ENCODE measurements at places on chromosomes 3 and 15.

DNA sequence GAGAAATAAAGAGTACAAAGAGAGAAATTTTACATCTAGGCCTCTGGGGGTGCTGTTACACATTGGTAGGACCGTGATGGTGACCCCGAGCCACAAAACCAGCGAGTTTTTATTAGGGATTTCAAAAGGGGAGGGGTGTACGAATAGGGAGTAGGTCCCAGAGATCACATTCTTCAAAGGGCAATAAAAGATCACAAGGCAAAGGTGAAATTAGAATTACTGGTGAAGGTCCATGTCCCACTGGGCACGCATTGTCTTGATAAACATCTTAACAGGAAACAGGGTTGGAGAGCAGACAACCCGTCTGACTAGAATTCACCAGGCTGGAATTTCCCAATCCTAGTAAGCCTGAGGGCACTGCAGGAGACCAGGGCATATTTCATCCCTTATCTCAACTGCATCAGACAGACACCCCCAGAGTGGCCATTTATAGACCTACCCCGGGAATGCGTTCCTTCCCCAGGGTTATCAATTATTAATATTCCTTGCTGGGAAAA lies 4.3 kb downstream of the IRAK2 start:
- DNase-seq = no peak

DNA sequence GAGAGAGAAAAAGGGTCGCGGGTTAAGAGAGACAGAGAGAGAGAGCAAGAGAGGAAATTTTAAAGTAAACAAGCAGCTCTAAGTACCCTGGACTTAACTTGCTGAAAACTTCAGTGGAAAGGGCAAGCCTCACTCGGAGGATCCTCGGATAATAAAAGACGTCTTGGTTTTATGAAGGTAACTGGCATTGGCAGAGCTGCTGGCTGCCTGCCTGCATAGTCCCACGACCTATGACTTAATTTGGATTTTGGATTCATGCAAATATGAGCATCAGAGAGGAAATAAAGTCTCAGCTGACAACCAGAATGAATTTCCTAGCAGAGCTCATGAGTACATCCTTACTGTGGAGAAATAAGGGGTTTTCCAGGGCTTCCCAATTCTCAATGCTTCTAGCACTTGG lies 95.1 kb upstream of the PDZRN3 start:
- DNase-seq = no peak

- no peak for DNase-seq
Observed at GRCh38 chr3:23316924-23317323, 113.8 kb downstream of the UBE2E2 start.

DNA sequence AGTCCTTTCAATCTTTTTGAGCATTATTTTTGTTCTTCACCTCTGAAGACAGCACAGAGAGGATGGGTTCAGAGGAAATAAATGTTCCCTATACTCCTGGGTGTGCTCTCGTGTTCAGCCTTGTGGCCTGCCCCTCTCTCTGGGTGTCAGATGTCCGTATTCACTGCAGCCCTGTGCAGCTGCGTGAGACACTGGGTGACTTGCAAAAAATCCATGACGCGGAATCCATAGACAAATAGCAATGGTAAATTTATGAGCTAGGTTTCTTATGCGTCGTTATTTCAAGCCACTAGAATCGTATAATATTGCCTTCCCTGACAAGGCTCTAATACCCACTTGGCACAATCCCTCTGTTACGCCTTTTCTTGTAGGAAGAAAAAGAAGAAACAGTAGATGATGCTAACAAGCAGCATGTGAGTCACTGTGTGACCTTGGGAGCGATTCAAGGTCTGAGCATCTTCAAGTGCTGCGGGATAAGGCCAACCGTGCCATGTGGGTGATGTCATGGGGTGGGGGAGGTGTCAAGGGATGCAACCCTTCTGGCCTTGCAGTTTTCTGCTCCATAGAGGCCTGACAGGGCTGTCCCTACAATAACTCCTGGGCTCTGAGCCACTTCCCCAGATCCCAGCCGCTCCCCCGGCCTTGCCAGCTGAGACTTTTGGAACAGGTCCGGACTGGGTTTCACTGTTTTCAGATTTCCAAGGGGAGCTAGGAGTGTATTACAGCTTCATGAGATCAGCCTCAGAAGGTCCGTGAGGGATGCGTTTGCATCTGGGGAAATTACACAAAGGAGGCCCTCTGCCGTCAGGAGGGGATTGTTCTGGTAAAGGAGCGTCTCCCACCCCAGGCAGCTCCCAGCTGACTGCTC lies 47.6 kb upstream of the POMGNT2 start:
- DNase-seq = no peak

DNA sequence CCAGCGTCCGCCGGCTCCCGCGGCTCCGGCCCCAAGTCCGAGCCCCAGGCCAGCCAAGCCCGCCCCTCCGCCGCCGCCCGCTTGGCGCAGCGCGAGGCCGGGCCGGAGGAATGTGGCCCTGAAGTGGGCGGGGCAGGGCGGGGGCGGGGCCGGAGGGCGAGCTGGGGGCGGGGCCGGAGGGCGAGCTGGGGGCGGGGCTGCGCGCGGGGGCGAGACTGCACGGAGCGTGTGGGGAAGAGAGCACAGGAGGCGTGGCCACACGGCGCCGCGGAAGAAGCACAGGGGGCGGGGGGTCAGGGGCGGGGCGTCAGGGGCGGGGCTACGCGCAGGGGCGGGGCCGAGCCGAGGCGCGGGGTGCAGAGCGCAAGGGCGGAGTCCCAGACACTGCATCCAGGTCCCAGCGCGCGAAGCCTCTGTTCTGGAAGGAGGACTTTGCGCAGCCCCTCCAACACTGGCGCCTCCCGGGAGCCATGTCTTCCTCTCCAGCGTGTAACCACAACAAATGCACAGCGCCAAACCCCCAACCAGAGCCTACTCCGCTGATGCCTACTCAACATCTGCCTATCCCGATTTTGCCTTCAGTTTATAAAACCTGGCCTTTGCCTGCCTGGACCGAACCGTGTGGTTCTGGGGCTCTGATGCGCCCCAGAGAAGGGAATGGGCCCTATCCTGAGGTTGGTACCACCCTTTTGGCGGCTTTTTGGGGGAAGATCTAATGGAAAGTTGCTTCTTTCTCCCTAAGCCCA lies 105.5 kb downstream of the IQSEC1 start:
- DNase-seq = peak; percentile 64

GRCh38 chr3:183500319-183500718 lies 55.2 kb downstream of the KLHL6 start:
- DNase-seq = no peak

- DNase-seq = no peak
Observed at GRCh38 chr3:180530276-180530675, 71.7 kb upstream of the TTC14 start.

- DNase-seq = no peak
Observed at GRCh38 chr3:101676765-101677435, at the start of gene ZBTB11. Gene ZBTB11 (minus strand): TSS chr3:101677132. CDS start chr3:101676914, 218 bp downstream.

DNA sequence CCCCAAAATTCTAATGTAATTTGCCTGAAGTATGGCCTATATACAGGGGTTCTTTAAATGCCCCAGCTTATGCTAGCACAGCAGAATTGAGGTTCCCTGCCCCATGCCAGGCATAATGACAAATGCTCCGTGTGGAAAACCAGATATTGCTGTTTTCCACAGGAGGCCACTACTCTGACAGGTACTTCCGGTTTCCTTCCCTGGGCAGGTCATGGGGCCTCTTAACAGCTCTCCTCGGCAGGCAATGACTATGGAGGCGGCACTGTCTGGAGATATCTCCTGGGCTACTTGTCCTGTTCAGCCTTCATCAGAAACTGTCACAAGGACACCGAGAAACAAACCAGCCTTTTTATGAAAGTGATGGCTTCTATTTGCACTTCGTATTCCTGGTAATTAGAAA lies 54.8 kb downstream of the SLC7A14 start:
- no peak for DNase-seq

- no peak for DNase-seq
Observed at GRCh38 chr3:13161771-13162535, 88.7 kb upstream of the IQSEC1 start.

- DNase-seq = no peak
Observed at GRCh38 chr3:173410849-173411248, 13.3 kb downstream of the NLGN1 start.

- DNase-seq = no peak
Observed at GRCh38 chr3:45137656-45138181, 8.5 kb downstream of the CDCP1 start.

DNA sequence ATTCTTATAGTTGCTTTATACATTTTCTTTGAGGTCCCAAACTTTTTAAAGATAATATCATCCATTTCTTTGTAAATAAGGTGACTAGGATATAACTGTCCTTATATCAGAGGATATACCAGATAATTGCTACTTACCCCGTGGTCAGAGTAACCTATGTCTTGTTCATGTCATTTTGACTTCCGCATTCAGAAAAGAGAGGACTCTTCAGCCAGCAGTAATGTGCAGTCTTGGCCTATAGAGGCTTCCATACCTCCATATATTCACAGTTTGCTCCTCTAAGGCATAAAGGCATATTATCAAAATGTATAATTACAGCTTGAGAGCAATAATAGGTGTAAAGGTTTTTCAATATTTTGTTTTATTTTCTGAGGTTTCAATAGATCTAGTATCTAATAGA lies 38.5 kb downstream of the EPHA6 start:
- DNase-seq = no peak

DNA sequence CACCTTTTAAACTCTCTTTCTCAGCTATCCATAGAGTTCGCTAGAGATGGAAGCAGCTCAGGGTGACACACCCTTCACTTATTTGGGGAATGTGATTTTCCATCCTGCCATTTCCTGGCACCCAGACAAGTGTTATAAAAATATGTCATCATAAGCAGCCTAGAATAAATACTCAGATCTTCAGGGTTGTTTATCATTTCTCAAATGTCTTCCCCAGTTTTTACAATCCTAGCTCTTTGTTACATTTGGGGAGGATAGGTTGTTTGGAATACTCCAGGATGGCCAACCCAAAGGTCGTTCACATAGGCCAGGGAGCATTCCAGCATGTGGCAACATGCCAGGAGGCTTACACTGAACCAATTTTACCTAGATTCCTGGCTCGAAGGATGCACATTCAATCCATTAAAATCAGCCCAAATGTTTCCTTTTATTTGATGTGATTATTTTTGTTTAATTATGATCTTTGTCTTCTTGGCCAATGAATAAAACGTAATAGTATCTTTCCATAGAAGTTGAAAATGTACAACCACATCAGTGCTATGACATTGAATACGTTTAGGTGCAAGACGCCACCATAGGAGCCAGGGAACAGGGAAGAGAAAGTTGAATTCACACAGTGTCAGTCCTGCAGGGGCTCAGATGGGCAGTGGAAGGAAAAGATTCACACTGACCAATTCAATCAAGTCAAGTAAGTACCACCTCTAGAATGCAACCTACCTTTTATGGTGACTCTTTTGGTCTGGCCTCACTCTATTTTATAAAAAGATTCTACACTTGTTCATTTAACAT lies 537.7 kb upstream of the MDFIC2 start:
- peak; percentile 62 for DNase-seq

GRCh38 chr3:14120111-14120920 lies 4.4 kb downstream of the CHCHD4 start:
- no peak for DNase-seq

DNA sequence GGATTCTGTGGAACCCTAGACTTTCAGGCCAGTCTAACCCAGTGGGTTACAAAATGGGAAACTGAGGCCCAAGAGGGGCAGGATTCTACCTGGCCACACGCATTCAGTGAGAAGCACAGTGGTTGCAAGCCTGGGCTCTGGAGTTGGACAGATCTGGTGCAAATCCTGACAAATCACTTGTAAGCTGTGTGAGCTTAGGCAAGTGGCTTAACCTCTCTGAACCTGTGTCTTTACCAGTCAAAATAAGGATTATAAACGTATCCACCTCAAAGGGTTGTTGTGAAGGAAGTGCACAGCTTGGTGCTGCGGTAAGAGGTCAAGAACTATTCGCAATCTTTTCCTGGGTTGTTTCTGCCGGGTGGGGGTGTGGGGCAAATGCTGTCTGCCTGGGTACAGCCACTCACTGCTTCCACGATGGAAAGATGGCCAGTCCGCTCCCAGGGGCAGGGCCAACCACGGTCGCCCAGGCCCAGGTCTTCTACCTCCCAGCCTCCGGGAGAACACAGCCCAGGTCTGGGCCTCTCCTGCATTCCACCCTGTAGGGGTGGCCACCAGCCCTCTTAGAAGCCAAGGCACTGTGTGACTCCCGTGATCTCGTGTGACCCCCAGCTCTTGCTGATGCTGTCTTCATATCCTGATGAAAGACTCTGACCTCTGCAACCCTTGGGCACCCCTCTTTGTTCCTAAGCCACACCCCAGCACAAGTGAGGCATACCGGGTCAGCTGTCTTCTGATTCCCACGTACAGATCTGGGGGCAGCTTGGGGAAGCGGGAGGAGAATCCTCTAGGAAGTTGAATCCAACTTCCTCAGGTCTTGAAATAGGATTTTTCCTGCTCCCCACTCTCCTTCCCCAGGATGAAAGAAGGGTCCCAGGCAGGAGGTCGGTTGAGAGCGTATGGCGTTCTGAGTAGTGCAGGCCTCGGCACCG lies 1.5 kb downstream of the CHRNA3 start:
- DNase-seq = no peak

GRCh38 chr15:62439543-62440016 lies 274.5 kb upstream of the C2CD4B start:
- no peak for DNase-seq

- no peak for DNase-seq
Observed at GRCh38 chr3:134323966-134324962, 50.0 kb downstream of the AMOTL2 start.

DNA sequence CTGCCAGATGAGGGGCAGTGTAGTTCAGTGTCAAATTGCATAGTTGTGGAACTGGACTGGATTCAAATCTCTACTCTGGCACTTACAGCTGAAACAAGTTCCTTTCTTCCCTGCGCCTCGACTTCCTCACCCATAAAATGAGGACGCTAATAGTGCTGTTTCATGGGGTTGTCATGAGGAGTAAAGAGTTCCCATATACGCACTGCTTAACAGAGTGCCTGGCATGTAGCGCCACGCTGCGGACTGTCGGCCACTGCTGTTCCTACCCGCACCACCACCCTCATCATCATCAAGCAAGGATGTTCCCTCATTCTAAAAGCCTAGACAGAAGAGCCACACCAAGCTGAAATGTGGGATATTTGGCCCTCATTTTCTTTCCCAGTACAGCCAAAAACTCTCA lies 91.9 kb downstream of the CHDH start:
- no peak for DNase-seq

GRCh38 chr15:54820811-54821210 lies 375.9 kb downstream of the RSL24D1 start:
- no peak for DNase-seq

DNA sequence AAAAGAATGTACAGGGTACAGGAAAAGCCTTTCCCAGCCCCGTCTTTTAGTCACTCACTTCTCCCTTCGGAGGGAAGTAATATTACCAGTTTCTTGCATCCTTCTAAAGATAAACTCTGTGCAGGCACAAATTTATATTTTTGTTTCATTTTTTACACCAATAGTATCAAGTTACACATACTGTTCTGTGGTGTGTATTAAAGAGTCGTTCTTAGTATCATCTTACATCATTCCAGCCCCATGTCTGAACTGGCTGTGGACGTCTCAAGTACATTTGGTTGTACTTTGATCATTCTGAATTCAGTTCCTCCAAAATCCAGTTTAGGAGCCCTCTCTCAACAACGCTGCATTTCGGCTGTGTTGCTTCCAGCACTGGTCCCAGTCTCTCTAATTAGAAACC lies 68.7 kb downstream of the LMLN start:
- DNase-seq = no peak

- no peak for DNase-seq
Observed at GRCh38 chr3:134072881-134073582, 43.3 kb upstream of the SLCO2A1 start.

- no peak for DNase-seq
Observed at GRCh38 chr3:194736896-194737600, 51.4 kb downstream of the FAM43A start.

GRCh38 chr3:17645074-17645698 lies 97.2 kb downstream of the TBC1D5 start:
- DNase-seq = no peak

- peak; percentile 62 for DNase-seq
Observed at GRCh38 chr15:74725845-74726773, 781 bp upstream of the CYP1A1 start.
